ENCODE measurements at places on chromosomes 5 and 9.

- no peak for DNase-seq
These were observed 120.1 kb downstream of the SNX18 start for GRCh38 chr5:54637654-54638053.

DNA sequence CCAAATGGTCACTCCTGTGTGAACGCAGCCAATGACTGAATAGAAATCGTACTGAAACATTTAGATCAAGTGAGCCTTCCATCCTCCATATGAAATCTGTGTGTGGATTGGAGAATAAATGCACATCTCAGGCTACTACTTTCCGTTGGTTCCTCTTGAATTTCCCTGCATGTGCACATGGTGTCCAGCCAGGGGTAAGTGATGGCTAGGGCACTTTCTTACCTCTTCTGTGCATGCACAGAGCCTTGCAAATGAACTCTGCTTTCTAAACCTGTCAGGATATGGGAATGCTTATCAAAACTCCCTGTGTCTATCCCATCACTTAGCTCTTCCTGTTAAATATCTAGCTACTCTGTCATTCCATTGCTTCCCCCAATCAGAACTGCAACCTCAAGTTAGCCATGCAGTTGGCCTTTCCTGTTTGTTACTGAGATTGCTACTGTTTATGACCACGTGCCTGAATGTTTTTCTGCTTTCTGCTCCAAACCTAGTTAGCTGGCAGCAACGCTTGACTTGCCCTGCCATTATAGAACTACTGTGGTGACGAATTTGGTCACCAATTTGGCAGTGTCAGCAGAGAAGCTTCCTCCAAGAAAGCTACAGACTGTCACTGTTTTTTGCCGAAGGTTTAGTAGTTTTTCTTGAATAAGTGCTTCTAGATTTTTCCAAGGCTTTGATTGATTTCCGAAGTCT is 661.6 kb downstream of the LRRC70 start:
- no peak for DNase-seq

DNA sequence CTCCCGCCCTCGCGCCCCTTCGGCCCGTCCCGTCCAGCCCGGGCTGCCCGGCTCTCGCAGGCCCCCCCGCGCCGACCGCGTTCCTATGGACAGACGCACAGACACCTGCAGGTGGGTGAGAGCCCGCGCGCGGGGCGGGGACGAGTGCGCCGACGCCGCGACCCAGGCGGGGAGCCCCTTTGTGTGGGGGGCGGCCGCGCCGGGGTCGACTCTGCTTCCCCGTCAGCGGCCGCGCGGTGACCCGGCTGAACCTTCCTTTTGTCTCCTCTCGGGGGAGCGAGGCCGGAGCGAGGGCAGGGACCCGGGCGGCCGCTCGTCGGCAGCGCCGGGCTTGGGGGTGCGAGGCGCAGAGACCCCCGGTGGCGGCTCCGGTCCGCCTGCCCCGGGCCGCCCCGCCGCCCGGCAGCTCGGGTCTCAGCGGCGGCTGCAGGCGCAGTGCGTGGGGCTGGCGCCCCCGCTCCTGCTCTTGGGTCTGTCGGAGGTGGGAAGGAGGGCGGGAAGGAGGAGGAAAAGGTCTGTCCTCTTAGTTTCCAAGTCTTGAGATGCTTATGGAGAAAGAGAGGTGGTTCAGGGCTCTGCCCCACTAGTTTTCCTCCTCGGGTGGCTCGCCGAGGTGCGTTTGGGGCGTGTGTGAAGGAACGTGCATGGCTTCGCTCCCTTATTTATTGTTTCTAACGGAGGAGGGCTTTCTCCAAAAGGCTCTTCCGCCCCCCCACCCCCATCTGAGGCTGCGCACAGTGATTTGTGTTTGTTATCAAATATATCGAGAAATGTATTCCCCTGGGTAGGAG is 576 bp downstream of the KIAA1958 start:
- DNase-seq: peak; percentile 40

GRCh38 chr9:19922476-19923118 is 133.8 kb upstream of the SLC24A2 start:
- peak; percentile 20 for DNase-seq

DNA sequence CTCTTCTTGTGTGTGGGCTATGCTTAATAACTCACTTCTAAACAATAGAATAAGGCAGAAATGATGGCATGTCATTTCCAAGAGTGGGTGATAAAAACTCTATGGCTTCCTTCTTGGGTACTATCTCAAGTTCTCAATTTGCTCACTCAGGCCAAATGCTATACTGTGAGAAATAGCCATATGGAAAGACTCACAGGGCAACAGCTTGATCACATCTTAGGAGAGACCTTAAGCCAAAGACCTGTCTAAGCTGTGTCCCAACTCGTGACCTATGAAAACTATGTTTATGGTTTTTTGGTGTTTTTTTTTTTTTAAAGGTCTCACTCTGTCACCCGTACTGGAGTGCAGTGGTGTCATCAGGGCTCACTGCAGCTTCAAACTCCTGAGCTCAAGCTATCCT is 2.1 kb upstream of the UIMC1 start:
- DNase-seq: no peak

DNA sequence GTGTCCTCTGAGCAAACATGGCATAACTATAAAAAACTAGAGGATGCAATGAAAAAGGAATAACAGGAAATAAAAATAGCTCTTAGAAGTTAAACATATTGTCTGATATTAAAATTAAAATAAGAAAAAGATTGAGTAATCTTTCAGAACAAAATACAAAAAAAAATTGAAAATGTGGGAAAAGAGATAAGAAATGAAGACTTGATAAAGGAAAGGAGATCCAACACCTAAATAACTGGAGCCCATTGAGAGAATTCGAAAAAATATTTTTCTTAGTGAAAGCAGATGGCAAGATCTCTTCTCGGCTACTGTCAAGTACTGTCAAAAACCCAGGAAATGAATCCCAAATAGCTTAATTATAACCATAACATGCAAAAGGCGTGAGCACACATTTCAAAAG is 24.9 kb downstream of the LIFR start:
- DNase-seq: no peak

DNA sequence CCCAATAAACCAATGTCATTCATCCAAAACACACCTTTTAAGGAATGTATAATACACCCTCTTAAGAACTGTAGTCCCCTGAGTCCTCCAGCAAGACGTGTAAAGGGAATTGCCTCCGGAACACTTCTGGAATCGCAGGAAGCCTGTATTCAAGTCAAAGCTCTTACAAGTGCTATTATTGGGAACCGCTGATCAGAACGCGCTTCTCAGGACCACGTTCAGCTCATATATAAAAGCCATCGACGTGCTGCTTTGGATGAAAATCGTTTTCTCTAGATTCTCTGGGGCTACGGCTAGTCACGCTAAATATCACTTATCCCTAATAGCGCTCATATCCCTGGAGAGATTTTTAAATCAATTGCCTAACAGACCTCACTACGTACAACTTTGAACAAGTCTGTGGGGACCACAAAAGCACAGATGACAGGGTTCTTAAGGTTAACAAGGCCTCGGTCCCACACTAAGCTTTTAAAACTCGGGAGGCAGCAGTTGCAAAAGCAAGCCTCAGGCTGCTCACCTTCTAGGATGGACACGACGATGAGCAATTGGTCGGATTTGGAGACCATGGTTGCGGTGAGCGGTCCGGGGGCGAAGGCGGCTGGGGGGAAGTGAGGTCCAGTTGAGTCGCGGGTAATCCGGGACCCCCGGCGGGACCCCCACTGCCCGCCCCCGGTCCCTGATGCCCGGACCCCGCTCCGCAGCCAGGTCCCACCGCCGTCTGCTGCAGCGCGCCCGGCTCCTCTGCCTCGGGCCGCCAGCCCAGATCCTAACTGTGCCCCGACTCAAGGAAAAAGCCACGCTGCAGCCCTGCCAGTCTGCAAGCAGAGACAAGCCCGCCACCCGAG is 548 bp downstream of the CEP120 start:
- DNase-seq: peak; percentile 5

GRCh38 chr9:30732060-30732459 is 1652.4 kb upstream of the ACO1 start:
- DNase-seq: no peak

DNA sequence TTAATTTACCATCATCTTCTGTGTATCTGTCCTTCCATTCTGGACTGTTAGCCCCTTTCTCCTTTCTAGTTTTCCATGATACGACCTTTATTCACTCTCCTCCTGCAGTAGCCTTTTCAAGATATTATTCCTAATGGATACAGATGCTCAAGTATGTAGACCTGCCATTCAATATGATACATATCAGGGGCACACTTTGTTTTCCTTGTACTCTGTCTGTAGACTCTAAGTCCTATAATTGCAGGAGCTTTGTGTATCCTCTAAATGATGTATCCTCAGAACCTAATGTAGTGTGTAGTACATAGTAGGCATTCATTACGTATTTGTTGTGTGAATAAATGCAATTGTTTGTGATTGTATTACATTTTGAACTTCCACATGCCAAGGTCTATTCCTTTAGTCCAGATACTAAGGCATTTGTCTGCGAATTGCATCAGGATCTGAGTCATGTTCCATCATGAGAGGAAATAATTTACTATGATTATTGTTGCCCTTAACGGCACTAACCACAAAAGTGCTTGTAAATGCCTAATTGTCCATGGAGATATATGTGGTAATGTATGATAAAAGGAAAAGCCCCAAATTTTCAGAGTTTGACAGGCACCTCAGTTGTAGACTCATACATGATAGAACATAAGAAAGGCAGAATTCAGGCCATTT is 57.1 kb upstream of the IZUMO3 start:
- no peak for DNase-seq

DNA sequence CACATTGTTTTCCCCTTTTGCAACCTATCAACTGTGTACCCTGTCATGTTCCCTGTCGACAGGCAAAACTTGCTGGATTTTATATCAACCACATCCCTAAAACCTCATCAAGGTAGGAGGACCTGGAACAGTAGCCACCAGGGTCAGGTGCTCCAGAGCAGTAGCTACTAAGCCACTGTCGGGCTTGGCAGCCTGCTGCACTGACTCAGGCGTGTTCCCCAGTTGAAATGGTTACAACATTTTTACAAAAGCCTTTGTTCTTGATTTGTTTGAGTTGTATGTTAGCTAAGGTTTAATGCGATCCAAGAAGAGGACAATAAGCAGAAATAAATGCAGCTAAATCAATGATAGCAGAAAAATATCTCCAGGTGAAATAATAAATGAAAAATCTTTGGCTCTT is 407.4 kb upstream of the TLE4 start:
- no peak for DNase-seq

DNA sequence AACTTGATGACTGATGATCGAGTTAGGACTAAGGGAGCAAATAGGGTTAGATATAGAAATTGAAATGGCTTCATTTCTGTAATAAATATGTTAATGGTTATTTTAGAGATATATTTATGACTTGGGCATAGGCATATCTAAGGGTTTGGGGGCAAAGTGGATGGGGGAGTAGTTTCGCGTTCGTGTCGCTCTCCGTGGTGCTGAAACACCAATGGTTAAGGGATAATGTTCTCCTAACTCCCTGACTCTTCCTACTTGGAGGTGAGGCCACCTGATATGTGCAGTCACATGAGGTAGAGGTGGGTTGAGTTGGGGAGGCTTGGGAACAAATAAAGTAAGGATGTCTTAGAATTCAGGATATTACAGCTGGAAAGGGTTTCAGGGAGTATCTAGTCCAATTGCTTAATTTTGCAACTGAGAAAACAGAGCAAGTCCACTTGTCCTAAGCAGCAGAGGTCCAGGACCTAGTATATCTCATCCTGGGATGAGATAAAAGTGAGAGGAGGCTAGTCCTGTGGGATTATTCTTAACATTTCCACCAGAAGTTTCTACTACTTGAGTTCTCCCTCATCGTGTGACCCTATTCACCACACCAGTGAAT is 44.0 kb upstream of the MAP1B start:
- DNase-seq: peak; percentile 20

DNA sequence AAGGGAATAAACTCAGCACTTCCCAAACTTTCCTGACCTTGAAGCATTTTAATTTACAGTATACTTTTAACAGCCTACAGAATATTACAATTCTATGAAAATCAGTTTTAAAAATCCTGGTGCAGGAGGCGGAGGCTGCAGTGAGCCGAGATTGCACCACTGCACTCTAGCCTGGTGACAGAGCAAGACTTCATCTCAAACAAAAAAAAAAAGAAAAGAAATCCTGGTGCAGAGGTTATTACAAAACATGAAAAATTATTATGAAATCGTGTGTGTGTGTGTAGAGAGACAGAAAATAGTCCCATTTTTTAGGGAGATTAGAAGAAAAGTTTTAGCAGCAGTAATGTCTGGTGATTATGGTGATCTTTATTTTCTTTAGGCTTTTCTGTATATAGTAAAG is 26.9 kb downstream of the GOLPH3 start:
- DNase-seq: no peak

DNA sequence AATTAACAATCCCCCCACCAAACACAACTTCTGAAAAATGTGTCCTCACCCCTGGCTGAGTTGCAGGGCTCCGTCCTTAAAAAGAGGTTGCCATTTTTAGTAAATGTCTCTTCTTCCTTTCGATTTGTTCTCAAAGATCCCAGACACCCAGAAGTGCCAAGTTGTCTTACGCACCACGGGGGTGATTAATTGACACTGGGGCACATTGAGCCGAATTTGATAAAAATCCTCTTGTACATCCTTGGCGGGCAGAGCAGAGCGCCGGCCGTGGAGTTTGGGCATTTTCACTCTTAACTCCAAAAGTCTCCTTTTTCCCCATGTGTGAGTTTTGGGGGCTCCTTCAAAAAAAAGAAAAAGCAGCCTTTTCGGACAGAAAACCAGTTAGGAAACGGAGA is 4.5 kb downstream of the LMX1B start:
- DNase-seq: no peak

GRCh38 chr9:134258828-134259546 is 67.3 kb upstream of the RXRA start:
- no peak for DNase-seq

DNA sequence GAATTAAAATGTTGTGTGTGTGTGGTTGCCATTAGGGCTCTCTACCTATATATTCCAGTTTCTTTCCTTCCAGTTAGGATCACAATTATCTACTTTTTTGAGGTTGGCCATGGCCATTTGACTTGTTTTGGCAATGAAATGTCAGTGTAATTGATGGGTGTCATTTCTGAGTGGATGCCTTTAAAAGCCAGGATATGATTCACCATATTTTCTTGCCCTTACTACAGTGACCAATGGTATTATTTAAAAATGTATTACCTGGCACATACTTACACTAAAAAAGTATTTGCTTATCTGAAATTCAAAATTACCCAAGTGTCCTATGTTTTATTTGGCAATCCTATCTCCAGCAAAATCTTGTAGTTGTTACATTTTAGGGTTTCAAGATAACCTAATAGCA is 258.7 kb upstream of the ACTBL2 start:
- no peak for DNase-seq
